ENCODE measurements at places on chromosomes 2 and 18. TPM values are rescaled to one million over a fixed set of nuclear protein-coding genes. Genes with fewer than 3 reads are reported as not detected.

GALNT5 gene
- 0.07 TPM for total RNA-seq

MTCL1 gene
- 6.7 TPM for total RNA-seq

CYP27A1 gene
- total RNA-seq: 7.9 TPM

BOLL gene
- not detected for total RNA-seq

RNF138 gene
- 10.6 TPM for total RNA-seq

CPS1 gene
- total RNA-seq: 3.1 TPM

WDR33 gene
- 45.2 TPM for total RNA-seq

NOSTRIN gene
- total RNA-seq: 11.5 TPM

TSHZ1 gene
- 24.7 TPM for total RNA-seq

NLRC4 gene
- 0.82 TPM for total RNA-seq

EGR4 gene
- not detected for total RNA-seq

ACMSD gene
- not detected for total RNA-seq

SEPTIN10 gene
- total RNA-seq: 46.8 TPM

FABP1 gene
- total RNA-seq: not detected

RAB27B gene
- 0.10 TPM for total RNA-seq

FAM117B gene
- 2.4 TPM for total RNA-seq

TMEM200C gene
- total RNA-seq: 0.32 TPM

FBXO41 gene
- 0.69 TPM for total RNA-seq

DNAH7 gene
- 0.25 TPM for total RNA-seq

BUB1 gene
- 0.82 TPM for total RNA-seq

RNU2-63P gene
- total RNA-seq: not detected

SLC14A1 gene
- total RNA-seq: 29.7 TPM

PID1 gene
- 8.0 TPM for total RNA-seq

TFCP2L1 gene
- total RNA-seq: 0.17 TPM

STARD6 gene
- total RNA-seq: not detected

PFN4 gene
- total RNA-seq: 0.62 TPM

NDUFV2 gene
- 496 TPM for total RNA-seq

EIPR1 gene
- total RNA-seq: 9.6 TPM

LBX2 gene
- 0.52 TPM for total RNA-seq

IMPACT gene
- total RNA-seq: 20.5 TPM

EIF2AK3 gene
- total RNA-seq: 5.2 TPM

CYP27C1 gene
- 0.10 TPM for total RNA-seq

SKOR2 gene
- total RNA-seq: not detected

STAT4 gene
- total RNA-seq: 0.57 TPM

KIF5C gene
- total RNA-seq: 0.52 TPM

GPR75 gene
- 0.50 TPM for total RNA-seq

KCNG2 gene
- not detected for total RNA-seq

SH3RF3 gene
- total RNA-seq: 7.4 TPM

TDRD15 gene
- not detected for total RNA-seq

MRO gene
- total RNA-seq: 4.0 TPM

DTNA gene
- total RNA-seq: 140 TPM

CXCR1 gene
- total RNA-seq: 0.69 TPM

SALL3 gene
- not detected for total RNA-seq

SERPINB5 gene
- not detected for total RNA-seq

DUSP19 gene
- total RNA-seq: 12.1 TPM

CAPN14 gene
- 0.42 TPM for total RNA-seq

CIDEA gene
- 0.52 TPM for total RNA-seq

MTIF2 gene
- total RNA-seq: 52.2 TPM

HOXD4 gene
- 0.22 TPM for total RNA-seq

ZNF385B gene
- 4.1 TPM for total RNA-seq

All from left ventricle myocardium superior (tissue), 1 donor.